Activated T-helper 1 cell treated with anti-CD3 and anti-CD28 coated beads, Interleukin-2, amount 50 U/mL, for 16 hours (primary cell): ENCODE measurements at places on chromosomes 1 and 21.

DNA sequence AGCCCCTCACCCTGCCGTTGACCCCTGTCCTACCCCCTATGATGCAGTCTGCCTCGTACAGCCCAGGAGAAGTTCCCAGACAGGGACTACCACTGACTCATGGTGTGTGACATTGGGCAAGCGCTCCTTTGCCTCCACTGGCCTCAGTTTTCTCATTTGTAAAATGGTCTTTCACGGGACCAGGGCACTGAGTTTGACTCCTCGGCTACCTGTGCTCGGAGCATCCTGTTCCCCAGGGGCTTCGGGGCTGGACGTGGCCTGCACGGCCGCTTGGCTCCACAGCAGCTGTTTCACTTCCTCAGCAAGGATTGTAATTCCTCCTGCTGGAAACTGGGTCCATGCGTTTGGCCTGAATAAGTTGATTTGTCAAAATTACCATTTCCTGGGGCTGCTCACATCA, 277.3 kb downstream of the MATN1 start:
- DNase-seq: no peak

DNA sequence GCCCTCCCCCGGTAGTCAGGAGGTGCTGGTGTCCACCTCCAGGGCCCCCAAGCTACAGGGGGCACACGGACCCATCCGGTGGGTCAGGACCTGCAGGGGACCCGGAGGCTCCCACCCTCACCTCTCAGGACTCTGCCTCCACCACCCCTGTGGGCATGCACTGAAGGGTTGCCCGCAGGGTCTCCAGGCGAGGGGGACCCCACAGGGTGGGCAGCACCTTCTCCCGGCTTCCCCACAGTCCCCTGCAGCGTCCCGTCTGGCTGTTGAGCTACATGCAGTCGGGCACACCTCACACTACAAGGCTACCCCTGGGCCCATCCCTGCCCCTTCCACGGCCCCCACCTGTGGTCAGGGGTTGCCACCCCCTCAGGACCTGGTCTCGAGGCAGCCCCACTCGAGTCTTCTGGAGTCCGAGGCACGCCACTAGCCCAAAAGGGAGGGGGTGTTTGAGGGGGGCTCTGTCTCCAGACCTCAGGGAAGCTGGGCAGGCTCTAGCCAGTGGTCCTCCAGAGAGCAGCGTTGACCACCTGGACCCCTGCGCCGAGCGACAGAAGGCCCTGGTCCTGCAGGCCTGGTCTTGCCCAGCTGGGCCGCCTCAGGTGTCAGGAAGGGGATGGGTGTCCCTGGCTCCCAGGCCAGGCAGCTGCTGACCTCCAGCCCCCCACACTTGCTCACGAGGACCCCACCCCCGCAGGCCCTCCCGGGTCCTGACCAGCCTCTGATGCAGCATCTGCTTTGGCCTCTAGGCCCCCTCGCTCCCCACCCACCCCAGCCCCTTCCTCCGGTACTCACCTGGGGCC, 9.6 kb downstream of the PARS2 start:
- DNase-seq: no peak

GRCh38 chr1:22317231-22317919, 134.3 kb upstream of the ZBTB40 start:
- no peak for DNase-seq

GRCh38 chr1:114345930-114346479, 165.0 kb downstream of the TRIM33 start:
- DNase-seq: no peak

- no peak for DNase-seq
Measured at GRCh38 chr1:8431019-8431418, 113.1 kb downstream of the SLC45A1 start.

GRCh38 chr1:215636258-215636965, 69.3 kb downstream of the KCTD3 start:
- no peak for DNase-seq

DNA sequence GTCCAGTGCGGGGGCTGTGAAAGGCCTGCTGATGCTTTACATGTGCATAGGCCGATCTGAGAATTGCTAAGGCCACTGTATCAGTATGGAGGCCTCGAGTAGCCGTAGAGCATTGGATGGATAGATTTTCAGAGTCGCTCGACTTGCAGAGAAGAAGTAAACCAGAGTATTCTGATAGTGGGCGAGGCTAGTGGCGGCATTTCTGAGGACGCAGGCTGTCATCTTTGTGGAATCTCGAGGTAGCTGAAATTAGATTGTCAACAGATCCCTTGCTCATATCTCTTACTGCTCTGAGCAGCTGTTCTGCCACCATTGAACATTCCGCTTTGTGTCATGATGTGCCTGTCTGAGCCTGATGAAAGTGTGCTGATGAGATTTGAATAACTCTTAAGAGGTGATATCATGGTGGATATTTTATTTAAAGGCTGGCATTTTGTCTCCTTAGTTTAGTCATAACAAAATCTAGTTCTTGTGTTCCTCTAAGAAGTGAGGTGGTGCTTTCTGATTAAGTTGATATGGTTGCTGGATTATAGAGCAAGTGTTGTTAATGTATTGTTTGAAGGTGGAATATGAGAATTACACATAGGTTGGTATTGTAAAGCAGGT, 1.5 kb downstream of the KIF1B start:
- DNase-seq: no peak

GRCh38 chr1:31127266-31127665, 61.7 kb upstream of the PUM1 start:
- no peak for DNase-seq

GRCh38 chr1:31744165-31744888, 19.8 kb downstream of the ADGRB2 start:
- DNase-seq: no peak

- no peak for DNase-seq
Measured at GRCh38 chr21:46667741-46668380, 32.4 kb downstream of the PRMT2 start.

DNA sequence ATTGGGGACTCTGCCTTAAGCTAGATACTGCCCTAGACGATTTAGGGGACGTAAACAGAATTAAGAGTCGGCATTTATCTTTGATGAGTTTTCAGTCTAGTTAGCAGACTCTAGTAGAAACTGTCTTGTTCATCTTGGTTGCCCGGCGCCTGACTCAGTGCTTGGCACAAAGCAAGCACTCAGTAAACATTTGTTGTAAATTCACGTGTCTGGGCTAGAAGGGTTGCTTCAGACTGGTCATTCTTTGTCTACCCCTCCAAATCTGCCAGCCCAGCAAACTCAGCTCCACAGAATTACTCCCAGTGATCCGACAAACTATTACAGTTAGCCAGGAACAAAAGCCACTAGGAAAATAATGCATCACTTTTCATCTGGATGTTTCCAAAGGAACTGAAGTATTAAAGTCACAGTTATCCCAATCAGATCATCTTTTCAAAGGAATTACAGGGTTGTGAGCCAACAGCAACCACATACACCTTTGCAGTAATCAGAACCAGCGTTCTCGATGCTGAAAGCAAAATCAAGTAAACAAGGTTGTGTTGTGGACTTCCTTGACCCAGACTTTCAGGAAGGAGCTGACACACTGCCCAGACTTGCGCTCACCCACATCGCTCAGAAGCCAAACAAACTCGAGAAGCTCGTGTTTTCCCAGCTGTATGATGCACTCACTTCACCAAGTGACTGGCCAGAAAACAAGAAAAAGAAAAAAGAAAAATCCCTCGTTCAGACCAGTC, 66.5 kb upstream of the GADD45A start:
- DNase-seq: no peak

GRCh38 chr1:111769517-111770146, 13.9 kb downstream of the DDX20 start:
- DNase-seq: peak; percentile 9

- DNase-seq: no peak
Measured at GRCh38 chr1:246218686-246219085, 288.4 kb downstream of the SMYD3 start.

DNA sequence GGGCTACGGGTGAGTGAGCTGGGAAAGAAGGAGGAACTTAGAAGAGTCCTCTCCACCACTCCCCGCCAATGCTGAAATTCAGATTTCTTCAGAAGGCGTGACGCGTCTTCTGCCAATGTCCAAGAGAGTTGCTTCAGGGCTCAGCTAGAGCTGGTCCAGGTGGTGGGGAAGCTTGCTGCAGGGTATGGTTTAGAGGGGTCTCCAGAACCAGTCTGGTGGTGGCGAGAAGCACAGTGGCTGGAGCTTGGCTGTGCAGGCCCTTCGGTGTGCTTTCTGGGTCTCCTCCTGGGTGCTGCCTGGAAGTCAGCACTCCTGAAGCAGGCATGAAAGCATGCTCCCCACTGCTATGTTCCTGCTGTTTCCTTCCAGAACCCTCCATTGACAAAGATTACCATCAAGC, 387.2 kb downstream of the PTPRU start:
- no peak for DNase-seq

DNA sequence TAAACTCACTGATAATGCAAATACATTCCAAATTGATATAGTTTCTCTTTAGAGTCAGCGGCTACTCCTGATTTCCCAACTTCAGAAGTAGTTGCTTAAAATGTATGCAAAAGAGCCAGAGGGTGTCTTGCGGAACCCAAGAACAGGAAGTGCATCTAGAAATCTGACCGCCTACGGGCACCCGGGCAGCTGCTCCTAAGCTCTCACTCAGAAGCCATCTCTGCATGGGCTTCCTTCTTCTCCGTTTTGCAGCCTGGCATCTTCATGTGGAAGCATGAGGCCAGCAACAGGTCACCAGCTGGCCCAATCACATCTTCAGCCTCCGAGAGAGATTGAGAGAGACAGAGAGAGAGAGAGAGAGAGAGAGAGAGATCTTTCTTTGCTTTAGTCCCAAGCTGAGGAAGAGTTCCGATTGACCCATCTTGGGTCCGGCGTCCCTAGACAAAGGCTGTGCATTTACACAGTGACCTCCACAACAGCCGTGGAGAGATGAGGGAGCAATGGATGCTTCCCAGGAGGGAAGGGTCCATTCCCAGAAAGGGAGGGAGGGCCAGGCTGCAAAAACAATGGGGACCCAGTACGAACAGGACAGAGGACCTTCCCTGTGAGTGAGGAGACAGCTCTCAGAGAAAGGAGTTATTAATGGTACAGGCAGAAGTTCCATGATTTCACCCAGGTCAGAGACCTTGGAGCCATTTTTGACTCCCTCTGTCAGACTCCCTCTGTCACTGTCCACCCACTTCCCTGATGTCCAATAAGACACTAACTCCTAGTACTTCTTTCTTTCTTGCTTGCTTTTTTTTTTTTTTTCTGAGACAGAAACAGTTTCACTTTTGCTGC, 28.2 kb upstream of the SLC30A1 start:
- no peak for DNase-seq
